ENCODE measurements at places on chromosomes 3 and 15.

GRCh38 chr15:58628206-58628947, 121.1 kb downstream of the ADAM10 start:
- DNase-seq: no peak

- no peak for DNase-seq
These were observed 13.4 kb downstream of the TAMM41 start for GRCh38 chr3:11832981-11833905.

GRCh38 chr3:39234651-39235050, 42.3 kb upstream of the XIRP1 start:
- no peak for DNase-seq

DNA sequence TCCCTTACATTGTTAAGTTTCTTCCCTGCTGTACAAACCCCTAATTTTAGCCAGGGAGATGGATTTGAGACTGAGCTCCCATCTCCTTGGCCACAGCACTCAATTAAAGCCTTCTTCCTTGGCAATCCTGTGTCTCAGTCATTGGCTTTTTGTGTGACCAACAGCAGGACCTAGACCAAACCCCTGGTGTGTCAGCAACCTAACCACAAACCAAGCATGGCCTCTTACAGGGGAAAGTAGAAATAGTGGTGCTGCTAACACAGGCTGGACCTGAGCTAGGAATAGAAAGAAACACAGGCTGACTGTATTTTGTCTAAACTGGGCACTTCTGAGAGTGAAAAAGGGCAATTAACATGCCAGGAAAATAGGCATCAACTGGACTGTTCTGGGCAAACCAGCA, 37.9 kb downstream of the PPCDC start:
- DNase-seq: no peak

GRCh38 chr15:80997692-80998091, 3.0 kb upstream of the TLNRD1 start:
- DNase-seq: no peak

DNA sequence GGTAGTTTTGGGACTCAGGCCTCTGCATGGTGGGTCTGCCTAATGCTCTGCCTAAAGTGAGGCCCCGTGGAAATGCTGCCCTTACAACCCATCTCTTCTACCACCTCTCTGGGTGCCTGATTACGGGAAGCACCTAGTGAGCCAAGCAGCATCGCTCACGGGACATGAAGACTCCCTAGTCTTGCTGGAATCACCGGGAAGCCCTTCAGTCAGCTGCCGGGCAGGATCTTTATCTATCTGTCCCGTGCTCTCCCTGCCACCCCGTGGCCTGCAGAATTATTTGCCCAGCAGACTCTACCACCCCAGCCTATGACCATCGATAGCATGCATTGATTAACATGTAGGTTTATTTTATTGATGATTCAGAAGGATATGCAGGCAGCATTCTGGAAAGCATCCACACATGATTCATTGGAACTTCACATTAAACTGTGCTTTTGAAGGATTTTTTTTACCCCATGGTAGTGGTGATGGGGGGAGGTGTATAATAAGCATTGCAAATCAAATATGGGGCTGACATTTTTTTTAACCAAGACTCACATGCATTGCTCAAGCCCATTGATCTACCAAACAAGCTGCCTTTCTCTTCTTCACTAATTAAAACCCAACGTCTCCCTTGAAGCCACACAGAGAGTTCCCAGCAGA, 63.1 kb downstream of the ATP2B2 start:
- no peak for DNase-seq

DNA sequence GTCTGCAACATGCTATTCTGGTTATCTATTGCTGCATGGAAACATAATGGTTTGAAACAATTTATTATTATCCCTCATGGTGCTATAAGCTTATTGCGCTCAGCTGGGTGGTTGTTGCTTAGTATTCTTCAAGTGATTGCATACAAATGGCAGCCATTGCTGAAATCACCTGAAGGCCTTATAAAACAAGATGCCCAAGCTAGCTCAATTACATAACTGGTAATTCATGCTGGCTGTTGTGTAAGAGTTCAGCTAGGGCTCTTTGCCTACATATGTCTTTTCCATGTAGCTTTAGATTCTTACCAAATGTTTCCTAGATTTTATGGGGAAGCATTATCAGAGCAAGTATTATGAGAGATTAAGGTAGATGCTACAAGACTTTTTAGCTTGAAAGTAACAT, 644.0 kb upstream of the CBLB start:
- no peak for DNase-seq

- no peak for DNase-seq
These were observed 92.6 kb upstream of the ZBTB20 start for GRCh38 chr3:115239717-115240116.

GRCh38 chr3:112425858-112426750, 73.2 kb downstream of the BTLA start:
- DNase-seq: no peak

DNA sequence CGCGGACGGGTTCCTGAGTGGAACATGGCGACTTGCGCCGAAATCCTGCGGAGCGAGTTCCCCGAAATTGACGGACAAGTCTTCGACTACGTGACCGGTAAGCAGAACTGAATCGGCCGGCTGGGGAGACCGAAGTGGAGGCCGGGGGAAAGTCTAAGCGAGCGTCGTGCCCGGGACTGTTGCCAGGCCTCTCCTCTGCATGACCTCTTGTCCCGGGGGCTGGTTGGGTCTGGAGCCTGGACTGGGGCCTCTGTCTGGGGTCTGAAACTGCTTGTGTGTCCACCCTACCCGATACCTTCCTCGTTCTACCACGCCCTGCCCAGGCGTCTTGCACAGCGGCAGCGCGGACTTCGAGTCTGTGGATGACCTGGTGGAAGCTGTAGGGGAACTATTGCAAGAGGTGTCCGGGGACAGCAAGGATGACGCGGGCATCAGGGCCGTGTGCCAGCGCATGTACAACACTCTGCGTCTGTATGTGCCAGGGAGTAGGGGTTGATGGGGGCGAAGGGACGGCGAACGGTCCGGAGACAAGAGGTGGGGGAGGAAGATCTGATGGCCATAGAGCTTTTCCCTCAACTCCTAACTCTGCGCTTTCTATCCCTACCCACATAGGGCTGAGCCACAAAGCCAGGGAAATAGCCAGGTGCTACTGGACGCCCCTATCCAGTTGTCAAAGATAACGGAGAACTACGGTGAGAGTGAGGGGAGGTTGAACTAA, at the start of gene ABCF3:
Gene ABCF3, plus strand, starts transcription at position 16 of the 718 bp plus-strand sequence. Its CDS starts 9 bp downstream, at position 25.
- DNase-seq: no peak

GRCh38 chr3:154660811-154661210, 230.8 kb upstream of the GPR149 start:
- no peak for DNase-seq

- DNase-seq: no peak
These were observed 111.8 kb upstream of the LYSMD4 start for GRCh38 chr15:99845009-99845408.

GRCh38 chr15:101446518-101447167, 42.9 kb downstream of the PCSK6 start:
- DNase-seq: no peak

DNA sequence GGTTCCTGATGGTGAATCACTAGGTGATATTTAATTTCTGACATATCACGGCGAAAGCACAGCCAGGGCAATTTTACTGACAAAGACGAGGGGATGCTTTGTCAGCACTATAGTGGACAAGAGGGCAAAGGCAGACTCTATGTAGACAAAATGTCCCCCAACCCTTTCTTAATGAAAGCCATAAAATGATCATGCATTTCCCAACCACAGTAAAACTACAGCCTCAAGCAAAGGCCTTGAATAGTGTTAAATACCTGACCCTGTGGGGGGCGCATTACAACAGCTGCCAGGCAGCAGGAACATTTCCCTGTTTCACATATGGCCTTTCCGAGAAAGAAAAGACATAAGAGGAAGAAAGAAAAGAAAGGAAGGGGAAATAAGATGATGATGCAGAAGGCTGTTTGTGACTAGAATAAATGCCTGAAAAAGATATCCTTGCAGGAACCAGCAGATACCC, 49.5 kb downstream of the GLDN start:
- DNase-seq: no peak

DNA sequence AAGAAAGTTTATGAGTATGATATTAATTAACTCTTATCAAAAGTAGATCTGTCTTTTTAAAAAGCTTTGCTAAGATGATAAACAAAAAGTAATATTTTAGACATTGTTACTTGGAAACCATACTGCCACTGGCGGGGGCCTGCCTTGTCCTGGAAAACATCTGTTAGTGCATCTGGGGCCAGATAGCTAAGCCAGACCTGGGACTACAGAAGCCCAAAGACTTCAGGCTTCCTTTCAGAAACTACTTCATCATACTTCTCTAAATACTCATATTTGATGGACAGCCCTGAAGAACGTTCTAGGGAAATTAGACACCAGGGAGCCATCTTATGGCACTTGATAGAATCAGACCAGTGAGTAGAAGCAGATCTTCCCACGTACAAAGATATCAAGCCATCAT, 795.4 kb upstream of the SEMA6D start:
- DNase-seq: no peak

DNA sequence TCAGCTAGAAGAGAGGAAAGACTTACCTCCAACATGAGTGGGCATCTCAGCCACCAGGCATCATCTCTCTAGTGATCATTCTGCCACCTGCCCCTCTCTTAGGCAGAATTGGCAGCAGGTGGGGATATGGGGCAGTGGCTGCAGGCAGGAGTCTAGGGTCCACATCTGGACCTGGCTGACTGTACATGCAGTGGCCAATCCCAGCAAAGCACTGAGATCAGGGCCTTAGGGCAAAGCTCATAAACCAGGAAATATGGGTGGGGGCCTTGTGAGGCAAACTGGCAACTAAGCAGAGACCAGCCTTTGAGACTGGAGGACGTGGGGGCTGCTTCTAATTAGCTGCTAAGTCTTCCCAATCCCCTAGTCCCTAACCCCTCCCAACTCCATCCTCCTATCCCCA, 12.9 kb downstream of the POMGNT2 start:
- no peak for DNase-seq

GRCh38 chr3:27176256-27176655, 192.9 kb downstream of the NEK10 start:
- no peak for DNase-seq

- no peak for DNase-seq
These were observed 109.8 kb upstream of the MANF start for GRCh38 chr3:51275111-51275805.

DNA sequence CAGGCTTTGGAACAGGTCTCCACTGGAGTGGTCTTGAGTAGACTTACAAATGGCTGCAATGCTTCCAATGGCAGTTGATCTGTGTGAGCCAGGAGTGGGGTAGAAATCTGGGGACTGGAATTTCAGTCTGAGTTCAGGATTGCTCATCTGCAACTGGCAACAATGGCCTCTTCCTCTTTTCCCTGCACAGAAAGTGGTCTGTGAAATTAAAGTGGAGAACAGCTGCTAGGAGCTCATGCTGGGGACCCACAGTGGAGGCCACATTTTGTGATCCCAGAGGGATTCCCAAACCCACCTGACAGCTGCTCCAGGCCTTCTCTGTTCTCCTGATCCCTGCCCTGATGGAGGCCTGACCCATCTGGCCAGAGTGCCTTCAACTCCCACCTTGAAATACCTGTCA, 49.6 kb downstream of the CEMIP start:
- DNase-seq: no peak

GRCh38 chr15:60083318-60083717, 79.2 kb downstream of the FOXB1 start:
- no peak for DNase-seq

DNA sequence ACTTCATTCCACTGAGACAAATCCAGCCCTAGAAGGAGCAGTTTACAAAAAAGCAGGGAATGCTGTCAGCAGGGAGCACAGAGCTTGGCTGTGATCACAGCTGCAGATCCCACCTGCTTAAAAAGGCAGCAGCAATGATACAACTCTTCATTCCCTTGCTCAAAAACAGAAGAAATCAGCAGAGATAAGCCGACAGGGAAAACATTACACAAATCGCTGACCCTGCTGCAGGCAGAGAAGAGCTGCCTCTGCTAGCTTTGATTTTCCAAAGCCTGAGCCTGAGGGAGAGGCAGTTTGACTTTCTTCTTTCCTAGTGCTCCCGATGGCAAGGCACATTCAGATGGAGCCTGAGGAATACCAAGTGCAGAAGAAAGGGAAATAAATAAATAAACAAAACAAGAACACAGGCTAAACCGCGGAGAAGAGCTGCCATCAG, 80.2 kb downstream of the SHQ1 start:
- no peak for DNase-seq

GRCh38 chr3:38586546-38587520, 62.7 kb downstream of the SCN5A start:
- DNase-seq: no peak

- no peak for DNase-seq
These were observed 54.7 kb downstream of the ETV5 start for GRCh38 chr3:186053954-186054791.

GRCh38 chr15:83899670-83900069, 245.7 kb downstream of the ADAMTSL3 start:
- DNase-seq: no peak

- peak; percentile 12 for DNase-seq
These were observed 106.0 kb downstream of the MEX3B start for GRCh38 chr15:81939604-81940440.

DNA sequence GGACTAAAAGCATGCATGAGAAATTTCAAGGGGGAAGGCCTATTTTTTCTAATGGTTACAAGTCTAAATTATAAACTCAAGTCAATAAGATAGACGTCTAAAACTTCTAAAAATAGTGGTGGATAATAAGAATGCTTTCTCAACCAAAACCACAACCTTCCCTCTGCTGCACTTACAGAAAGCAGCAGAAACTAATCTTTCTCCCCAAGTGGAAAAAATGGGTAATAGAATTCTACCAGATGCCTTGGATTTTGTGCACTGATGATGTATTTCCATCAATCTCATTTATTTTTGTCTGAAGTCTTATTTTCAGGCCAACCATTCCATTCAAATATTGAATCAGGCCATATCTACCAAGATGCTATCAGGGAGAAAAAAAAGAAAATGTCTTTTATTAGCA, 344.7 kb downstream of the NEK10 start:
- DNase-seq: no peak

GRCh38 chr3:141763088-141763750, at the start of gene GRK7:
TSS of gene GRK7 (plus strand) at chr3:141763408. CDS start at chr3:141778285, 14,877 bp downstream.
- DNase-seq: no peak

GRCh38 chr3:114998971-114999579, 148.0 kb downstream of the ZBTB20 start:
- DNase-seq: no peak

DNA sequence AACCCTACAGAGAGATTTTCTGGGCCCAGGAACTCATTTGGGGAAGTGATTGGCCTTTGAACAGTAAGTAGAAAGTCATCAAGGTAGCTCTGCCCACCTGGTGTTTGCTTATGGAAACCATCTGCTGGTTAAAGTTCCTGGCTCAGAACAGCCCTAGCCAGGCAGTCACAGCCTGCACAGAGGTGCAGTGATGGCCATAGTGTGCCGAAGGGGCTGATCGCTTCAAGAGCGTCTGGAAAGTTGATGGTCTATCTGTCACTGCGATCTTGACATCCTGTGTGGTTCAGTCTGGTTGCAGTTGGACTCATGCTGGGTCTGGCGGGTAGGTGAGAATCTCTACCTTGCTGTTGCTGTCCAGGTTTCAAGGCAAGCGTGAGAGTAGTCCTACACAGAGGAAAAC, 151.6 kb downstream of the SLCO3A1 start:
- DNase-seq: no peak

DNA sequence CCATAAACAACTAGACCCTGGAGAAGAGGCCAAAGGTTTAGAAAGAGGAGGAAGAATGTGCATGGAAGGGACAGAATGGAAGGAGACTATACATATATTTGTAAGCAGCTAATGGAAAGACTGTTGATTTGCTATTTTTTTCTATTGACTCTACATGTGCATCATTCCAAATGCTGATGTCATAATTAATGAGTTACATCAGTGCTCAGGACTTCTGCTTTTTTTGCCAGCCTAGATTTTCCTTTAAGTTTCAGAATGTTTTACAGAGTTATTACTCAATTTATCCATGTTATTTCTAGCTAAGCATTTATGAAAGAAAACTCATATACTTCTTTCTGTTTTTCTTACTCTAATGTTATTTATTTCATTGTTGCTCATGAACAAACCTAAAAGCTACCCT, 62.6 kb upstream of the VGLL3 start:
- DNase-seq: no peak

All from HuH-7 (cell line).